AG04449 (cell line): ENCODE measurements at places on chromosomes 6 and 20.

DNA sequence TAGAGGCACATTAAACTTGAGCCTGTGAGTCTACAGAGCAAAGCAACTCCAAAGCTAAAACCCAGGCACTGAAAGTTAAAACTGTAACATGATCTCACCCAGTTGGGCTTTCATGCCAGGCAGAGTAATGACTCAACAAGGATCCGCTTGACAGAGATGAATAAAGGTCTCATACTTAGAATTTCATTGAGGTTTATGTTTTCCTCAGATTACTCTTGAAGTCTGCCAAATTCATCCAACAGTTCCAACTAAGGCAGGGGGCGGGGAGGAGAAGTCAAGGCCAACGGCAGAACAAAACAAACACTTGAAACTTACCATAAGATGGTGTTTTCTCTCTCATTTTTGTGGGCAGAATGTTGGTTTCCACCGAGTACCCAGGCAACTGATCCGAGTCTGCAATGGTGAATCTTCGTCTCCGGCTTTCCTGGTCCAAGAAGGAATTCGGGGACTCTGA lies 54.0 kb upstream of the IPCEF1 start:
- peak; percentile 98 for DNase-seq

DNA sequence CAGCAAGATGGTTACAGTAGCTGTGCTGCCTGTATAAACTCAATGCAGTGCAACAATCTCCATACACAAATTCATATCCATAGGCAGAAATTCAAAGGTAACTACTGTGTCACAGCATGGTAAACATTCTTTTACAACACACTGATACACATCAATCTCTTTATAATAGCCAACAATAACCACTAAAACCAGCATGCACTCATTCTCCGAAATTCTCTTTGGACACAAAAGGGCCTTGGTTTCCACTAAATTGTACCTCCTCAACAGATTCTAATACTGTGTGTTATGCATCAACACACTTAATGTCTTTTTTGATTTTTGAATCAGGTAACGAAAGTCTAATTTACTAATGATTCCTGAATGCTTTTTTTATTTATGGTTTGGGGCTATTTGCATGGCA lies 1323.7 kb downstream of the GRIK2 start:
- no peak for DNase-seq

GRCh38 chr6:52262620-52263344 lies 18.5 kb upstream of the IL17F start:
- DNase-seq: no peak

- DNase-seq: no peak
Observed at GRCh38 chr6:157224178-157224950, 99.0 kb downstream of the TMEM242 start.

- no peak for DNase-seq
Observed at GRCh38 chr6:33081098-33081824, 5.5 kb downstream of the HLA-DPB1 start.

DNA sequence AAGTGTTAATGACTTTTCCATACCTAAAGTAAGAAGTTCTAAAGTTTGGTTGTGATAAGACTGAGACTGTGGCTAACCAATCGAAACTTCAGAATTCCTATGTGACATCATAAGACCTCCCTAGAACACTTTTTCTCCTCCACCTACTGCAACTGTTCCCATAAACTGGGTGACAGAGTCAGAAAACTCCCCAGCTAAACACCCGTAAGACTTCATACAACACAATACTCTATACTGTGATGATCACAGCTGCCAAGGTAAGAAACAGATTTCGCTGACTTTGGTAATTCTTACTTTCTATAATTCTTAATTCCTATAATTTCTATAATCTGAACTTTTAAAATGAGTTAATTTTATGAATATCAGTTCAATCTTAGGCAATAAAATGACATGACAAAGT lies at the start of gene PLN:
Gene PLN (plus strand): TSS at position 161 of the 400 bp plus-strand sequence. CDS start 10,626 bp downstream, outside the sequence.
- no peak for DNase-seq

GRCh38 chr6:137145421-137145820 lies 28.0 kb downstream of the IL22RA2 start:
- no peak for DNase-seq

- no peak for DNase-seq
Observed at GRCh38 chr6:76972474-76972873, 490.8 kb downstream of the HTR1B start.

- DNase-seq: no peak
Observed at GRCh38 chr6:33723371-33724085, 12.0 kb upstream of the UQCC2 start.

DNA sequence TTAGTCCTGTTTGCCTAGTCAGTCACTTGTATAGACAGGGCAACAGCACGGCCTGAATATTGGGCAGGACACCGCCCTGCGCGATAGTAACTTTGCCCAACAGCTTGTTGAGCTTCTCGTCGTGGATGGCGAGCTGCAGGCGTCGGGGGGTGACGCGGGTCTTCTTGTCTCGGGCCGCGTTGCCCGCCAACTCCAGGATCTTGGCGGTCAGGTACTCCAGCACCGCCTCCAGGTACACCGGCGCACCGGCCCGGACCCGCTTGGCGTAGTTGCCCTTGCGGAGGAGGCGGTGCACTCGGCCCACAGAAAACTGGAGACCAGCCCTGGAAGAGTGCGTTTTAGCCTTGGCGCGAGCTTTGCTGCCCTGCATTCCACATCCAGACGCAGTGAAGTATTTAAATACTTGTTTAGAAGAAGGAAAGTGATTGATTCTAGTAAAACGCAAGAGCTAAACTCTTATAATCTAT lies 92.8 kb upstream of the BTN3A2 start:
- no peak for DNase-seq

DNA sequence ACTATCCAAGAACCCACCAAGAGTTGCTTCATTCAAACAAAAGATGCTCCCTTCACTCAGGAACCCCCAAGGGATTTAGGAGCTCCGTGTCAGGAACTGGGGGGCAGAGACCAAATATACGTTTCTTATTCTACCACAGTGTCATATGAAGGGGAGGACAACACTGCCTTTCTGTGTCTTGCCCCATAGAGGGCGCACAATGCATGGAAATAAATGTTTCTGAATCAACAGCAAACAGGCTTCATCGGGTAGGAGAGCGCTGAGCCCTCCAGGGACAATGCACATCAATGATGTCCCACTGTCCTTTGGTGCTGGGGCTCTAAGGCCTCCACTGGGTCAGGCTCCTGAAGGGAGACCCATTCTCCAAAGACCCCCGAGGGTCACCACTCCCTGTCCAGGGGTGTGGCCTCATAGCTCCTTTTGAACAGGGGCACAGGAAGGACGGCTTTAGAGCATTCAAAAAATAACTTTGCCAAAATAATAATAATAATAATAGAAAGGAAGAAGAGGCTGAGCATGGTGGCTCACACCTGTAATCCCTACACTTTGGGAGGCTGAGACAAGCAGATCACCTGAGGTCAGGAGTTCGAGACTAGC lies 31.1 kb downstream of the PLG start:
- DNase-seq: no peak

- no peak for DNase-seq
Observed at GRCh38 chr6:134466771-134467525, 149.0 kb upstream of the SGK1 start.

DNA sequence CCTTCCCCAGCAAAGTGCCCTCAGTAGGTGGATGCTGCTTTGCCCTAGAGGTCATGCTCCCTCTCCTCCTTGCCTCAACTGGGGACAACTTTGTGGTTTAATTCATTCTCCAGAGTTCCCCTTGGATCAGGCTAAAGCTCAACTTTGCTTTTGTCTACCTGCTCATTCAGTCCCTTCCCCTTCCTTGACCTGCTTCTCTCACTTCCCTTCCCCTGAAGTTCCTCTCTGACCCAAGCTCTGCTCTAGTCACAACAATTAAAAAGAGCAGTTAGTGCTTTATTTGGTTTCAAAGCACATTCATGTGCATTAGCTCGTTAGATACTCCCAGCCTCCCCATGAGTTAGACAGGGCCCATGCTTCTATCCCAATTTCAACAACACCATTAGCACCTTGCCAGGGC lies 71.3 kb downstream of the DZANK1 start:
- no peak for DNase-seq

- no peak for DNase-seq
Observed at GRCh38 chr6:99362678-99363268, 13.3 kb upstream of the FAXC start.

DNA sequence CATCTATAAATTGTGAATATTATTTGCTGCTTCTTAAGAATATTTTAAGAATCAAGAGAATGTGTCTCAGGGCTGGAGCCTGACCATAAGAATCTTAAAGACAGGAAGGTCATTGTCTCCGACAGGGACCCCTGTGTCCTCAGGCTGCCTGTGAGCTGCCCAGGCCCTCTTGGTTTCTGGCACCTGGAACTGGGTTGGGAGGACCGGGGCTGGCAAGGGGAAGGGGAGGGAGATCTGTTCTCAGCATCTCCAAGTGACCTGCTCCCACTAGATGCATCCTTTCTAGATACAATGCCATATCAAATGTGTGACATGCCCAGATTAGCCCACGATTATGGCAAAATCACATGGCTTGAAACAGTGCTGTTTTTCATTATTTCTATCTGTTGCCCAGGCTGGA lies 110.5 kb downstream of the SCML4 start:
- DNase-seq: no peak
